ENCODE measurements at places on chromosomes 5 and 9.

DNA sequence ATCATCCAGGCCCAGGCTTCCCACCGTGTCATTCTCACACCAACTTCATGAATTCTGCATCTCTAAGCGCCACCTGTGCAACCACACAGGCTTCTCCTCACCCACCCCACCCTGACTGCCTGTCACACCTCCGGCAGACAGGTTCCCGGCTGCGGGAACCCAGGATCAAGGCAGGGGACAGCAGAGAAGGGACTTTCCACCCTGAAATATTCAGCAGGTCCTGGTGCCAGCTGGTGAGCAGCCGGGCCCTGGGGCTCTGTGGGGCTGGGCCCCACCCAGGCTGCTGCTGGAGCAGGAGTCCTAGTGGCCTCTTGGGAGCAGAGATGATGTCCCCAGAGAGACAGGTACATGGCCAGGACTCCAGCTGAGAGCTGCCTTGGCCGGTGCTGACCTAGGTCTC is 12.7 kb downstream of the ANXA6 start:
- DNase-seq, result no peak

- DNase-seq, result no peak
Observed at GRCh38 chr9:127735530-127736185, 564 bp upstream of the TOR2A start.

DNA sequence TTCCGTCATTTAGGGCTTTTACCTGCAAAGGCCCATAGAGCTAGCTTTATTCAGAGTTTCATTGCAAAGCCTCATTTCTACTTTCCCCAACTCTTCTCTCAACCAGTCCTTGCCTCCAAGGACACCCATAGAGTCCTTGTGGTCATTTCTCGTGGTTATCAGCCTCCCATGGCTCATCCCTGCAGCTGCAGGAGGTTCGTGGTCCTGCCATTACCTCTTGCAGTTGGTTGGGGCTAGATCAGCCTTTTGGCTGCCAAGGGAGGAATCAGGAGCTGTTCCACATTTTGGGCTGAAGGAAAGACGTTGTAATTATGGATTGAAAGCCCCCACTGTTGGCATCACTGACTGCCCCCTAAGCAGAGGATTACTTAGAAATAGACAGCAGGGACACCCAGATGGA is 231.0 kb downstream of the MAN2A1 start:
- DNase-seq, result no peak

- DNase-seq, result no peak
Observed at GRCh38 chr9:2560180-2560579, 61.4 kb upstream of the VLDLR start.

DNA sequence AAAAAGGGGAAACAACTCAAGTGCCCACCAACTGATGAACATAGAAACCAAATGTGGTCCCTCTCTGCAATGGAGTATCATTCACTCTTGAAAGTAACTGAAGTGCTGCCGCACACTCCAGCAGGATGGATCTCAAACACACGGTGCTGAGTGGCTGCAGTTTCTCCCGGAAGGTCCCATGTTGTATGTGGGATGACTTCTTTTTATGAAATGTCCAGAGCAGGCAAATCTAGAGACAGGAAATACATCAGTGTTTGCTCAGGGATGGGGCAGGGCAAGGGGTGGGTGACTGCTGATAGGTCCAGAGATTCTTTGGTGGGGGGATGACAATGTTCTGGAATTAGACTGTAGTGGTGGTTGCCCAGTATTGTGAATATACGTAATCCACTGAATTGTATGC is 89.9 kb upstream of the ADAMTS2 start:
- no peak for DNase-seq

DNA sequence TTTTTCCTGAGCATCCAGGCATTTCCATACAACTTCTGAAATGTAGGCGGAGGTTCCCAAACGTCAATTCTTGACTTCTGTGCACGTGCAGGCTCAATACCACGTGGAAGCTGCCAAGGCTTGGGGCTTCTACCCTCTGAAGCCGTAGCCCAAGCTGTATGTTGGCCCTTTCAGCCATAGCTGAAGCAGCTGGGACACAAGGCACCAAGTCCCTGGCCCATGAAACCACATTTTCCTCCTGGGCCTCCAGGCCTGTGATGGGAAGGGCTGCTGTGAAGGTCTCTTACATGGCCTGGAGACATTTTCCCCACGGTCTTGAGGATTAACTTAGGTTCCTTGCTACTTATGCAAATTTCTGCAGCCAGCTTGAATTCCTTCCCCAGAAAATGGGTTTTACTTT is 103.6 kb downstream of the NREP start:
- DNase-seq, result no peak

- DNase-seq, result no peak
Observed at GRCh38 chr5:43572357-43572756, 15.5 kb upstream of the PAIP1 start.

DNA sequence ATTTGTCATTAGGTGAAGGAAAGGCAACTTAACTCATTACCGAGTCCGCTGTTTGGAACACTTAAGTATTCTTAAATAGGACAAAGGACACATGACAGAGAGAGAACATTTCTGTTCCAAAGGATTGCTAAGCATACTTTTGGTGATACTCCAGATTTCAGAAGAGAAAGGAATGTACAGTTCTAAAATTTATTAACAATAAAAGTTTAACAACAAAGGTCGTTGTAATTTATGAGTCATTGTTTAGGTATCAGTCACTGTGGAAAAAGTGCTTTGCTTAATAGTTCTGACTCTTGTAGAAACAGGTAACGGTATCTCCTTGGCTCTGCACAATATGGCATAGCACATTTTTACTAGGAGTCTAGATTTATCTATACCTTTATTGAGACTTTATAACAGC is 36.3 kb upstream of the PAM start:
- DNase-seq, result no peak

GRCh38 chr5:122078116-122079110 is at the start of gene LOX:
Gene LOX (minus strand): TSS chr5:122078259. CDS start chr5:122077985, 274 bp downstream.
- no peak for DNase-seq

- no peak for DNase-seq
Observed at GRCh38 chr9:113417370-113417769, 6.8 kb downstream of the C9orf43 start.

DNA sequence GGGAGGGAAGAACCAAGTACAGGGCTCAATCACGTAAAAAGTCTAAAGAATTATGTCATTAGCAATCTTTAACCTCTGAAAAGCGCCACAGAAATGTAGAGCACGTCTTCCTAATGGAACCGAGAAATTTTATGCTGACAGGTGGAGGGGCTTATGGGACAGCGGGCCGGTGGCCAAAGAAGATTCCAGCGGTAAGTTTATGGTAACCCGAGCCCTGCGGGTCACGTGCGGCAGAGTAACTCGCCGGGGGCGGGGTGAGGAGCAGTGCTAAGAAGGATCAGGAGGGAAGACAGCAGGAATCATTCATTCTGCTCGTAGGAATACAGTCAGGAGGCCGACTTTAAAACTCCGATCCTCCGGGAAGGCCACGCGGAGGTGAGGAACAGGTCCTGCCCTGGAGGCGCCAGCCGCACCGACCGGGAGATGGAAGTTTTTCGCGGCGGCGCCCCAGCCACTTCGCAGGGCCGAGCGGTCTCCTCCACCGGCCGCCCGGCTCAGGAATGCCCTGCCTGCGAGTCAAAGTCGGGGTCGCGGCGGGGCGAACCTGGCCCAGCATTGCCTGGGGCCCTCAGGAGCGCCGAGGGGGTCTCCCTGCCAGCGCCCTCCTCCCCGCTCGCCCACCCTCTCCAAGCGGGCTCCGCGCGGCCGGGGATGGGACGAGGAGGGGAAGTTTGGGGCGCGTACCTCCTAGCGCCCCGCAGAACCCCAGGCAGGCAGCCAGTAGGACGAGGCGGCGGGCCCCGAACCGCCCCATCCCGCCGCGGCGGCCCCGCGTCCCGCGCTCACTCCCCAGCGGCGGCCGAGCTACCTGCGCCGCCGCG is 101.8 kb downstream of the ESM1 start:
- no peak for DNase-seq

DNA sequence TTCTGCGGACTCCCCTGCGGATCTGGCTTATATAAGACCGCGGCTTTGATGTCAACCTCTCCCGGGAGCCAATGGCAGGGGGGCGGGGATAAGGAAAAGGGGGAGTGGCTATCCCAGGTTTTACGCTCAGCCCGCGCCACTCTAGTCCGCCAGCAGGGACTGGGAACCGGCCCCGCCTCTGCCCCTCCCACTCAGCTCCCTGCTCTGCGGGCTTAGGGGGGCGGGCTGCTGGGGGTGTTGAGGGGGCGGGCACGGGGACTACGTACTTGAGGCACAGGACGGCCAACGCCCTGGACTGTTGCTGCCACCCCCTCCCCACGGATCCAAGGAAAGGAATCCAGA is at the start of gene HAND1:
Gene HAND1, minus strand, starts transcription at position 4 of the 342 bp plus-strand sequence. CDS start 219 bp downstream, outside the sequence.
- no peak for DNase-seq

DNA sequence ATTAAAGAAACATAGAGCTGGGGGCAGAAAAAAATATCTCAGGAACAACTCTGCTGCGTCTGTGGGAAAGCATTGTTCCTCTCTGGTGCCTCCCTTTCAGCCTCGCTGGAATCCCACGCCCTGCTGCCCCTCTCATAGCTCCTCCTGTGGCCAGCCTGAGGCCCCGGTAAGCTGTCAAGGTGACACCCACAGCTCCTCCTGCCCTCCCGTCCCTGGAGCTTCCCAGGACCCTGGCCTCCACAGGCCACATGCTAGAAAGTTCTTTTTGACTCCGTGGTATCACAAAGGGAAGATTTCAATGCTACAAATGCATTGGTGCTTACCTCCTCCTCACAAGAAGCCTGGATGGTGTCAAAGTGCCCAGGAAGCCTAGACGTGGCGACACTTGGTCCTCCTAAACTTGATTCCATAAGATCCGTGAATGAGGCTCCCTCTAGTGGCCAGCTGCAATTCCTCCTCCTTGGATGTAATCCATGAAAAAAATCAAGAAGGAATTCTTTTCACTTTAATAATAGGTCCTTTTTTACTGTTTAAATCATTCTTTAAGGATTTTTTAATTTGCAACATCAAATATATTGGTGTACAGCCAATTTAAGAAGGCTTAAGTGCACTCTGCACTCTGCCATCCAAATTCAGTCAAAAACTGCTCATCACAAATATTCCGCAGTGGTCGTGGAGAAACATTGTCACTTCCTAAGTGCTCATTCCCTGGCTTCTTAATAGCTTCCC is 104.9 kb downstream of the CFAP90 start:
- DNase-seq, result no peak
